ENCODE measurements at places on chromosomes 2 and 18.

DNA sequence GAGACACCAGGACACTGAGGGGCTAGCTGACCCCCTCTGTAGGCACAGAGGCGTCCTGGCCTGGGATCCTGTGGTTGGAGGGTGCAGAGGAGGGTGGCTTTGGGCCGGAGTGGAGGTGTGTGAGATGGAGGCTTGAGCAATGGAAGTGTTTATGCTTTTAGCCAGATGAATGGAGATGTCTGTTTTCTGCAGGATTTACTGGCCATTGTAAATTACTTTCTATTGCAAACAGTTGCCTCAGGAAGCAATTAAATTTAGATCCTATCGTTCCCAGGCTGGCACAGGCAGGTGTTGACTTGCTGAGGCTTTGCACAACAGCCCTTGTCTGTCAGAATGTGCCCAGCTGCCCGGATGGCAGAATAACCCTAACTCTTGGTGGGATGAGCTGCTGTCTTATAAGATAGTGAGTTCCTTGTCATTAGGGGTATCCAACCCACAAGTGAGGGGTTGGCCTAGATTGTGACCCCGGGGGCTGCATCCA, 1.8 kb upstream of the ARID5A start:
- DNase-seq, result no peak

GRCh38 chr2:47888581-47889280, 17.6 kb downstream of the FBXO11 start:
- peak; percentile 37 for DNase-seq

GRCh38 chr2:184597571-184597991, 748 bp upstream of the ZNF804A start:
- peak; percentile 28 for DNase-seq

- no peak for DNase-seq
These were observed 154.8 kb upstream of the APCDD1 start for GRCh38 chr18:10299643-10300042.

- DNase-seq, result no peak
These were observed 127.0 kb downstream of the ST6GAL2 start for GRCh38 chr2:106758901-106759497.

DNA sequence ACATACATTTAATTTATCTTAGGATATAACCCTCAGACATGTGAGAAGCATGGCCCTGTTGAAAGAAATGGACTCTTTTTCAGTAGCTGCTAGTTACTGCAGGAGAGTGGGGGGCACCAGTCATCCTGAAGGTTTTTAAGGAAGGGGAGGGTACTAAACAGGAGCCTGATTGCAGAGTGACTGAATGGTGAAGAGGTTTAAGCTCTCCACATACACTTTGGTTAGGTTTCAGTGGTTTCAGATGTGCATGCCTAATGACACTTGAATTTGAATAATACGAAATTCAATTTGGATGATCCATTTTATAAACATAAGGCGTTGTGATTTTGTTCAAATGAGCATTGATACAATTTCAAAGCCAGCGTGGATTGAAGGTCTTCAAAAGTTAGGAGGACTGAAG, 10.9 kb upstream of the FAM237A start:
- DNase-seq, result no peak

GRCh38 chr2:197838579-197838978, 34.2 kb downstream of the PLCL1 start:
- DNase-seq, result no peak

DNA sequence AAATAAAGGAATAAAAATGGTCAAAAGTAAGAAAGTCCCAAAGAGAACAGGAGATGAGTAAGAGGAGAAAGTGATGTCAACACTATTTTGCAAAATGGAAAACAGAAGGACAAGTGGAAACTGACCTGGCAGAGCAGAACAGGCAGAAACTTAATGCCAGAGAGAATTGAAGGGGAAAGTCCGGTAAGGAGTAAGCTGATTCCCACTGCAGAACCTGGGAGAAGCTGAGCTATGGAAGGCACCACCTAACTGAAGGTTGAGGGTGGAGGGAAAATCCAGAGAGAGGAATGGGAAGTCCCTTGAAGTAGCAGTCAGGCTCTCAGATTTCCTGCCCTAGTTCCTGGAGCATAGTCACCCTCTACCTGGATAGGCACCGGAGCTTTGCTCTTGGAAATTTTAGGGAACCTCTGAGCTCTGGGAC, 59.8 kb downstream of the MOGAT1 start:
- no peak for DNase-seq

GRCh38 chr2:69188182-69188900, 175.4 kb downstream of the ANTXR1 start:
- no peak for DNase-seq

GRCh38 chr2:11761259-11761658, 14.8 kb downstream of the LPIN1 start:
- no peak for DNase-seq

GRCh38 chr2:204541637-204542036, 3.6 kb upstream of the PARD3B start:
- no peak for DNase-seq

- DNase-seq, result no peak
These were observed 49.7 kb downstream of the MTA3 start for GRCh38 chr2:42618116-42618515.

DNA sequence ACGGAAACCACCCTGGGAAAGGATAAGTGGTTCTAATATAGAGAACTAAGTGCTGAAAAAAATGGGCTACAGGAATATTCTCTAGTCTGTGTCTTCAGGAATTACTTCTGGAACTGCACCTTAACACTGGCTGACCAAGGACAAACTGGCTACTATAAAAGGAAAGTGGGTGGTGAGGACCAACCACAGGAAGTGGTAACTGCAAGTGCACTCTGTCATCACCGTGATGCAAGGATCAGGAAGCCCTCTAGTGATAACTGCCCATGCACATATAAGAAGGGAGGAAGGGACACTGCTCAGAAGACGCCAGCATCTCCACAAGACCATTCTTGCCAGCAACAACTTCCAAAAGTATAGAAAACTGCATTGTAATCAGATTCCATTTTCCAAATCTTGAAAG, 424.4 kb upstream of the RGPD4 start:
- no peak for DNase-seq

DNA sequence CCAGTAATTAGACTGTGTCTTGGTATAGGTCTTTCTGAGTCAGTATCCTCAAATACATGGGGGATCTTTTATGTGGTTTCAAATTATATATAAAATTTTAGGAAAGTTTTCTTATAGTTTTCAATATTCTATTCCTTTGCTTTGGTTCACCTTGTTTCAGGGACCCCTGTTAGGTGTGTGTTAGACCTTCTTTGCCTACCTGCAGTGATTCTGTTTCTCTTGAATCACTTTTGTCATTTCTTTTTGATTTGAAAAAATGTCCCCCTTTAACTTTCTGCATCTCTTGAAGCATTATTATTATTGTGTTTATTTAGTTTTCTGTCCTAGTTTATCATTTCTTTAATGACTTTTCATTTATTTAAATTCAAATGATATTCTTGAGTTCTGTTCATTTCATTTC, 98.7 kb downstream of the FHOD3 start:
- DNase-seq, result no peak

- no peak for DNase-seq
These were observed 34.8 kb upstream of the FAM110C start for GRCh38 chr2:80971-81736.

GRCh38 chr2:118121986-118122524, 33.8 kb downstream of the INSIG2 start:
- no peak for DNase-seq

DNA sequence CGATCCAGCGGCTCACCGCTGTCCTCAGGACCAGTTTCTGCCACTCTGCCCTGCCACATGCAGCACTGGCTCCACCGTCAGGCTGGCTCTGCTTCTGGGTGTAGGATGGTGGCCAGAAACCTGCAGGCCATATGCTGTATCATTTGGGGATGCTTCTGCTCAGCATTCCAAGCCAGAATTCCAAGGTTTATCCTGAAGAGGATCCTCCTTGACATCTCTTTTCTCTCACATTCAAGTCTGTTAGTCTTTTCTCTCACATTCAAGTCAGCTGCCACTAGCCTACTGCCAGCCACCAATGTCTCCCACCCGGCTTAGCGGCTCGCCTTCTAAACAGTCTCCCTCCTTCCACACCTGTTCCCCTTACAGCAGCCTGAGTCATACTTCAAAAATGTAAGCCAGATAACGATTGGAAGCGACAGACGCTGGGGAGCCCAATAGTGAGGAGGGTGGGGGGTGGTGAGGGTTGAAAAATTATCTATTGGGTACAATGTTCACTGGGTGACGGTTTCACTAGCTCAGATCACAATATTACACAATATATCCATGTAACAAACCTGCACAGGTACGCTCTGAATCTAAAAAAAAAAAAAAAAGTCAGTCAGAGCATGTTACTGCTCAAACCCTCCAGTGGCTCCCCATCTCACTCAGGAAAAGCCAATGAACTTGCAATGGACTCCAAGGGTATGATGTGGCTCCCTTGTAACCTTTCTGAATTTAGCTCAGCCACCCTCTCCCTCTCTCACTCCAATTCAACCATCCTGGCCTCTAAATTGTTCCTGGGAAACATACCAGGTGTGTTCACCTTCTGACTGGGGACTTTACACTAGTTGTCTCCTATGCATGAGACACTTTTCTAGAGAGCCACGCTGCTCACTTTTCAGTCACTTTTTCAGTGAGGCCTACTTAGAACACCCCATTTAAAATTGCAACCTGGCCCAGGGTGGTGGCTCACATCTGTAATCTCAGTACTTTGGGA, 38.8 kb upstream of the SP3 start:
- DNase-seq, result no peak

DNA sequence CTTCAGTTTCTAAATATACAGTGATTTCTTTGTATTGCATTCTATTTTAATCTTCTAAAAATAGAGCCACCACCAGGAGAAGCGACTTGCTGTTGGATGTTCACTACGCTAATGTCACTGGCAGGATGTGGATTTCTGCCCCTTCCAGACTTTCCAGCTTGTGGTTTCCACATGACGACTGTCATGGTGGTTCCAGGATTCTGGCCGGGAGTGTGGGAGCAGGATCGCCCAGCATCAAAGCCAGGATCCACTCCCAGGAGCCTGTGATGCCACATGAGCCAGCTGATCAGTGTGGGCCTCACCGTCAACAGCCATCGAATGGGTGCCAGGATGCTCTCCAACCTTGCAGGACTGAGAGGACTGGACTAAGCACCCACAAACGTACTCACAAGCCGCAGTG, 148.8 kb downstream of the HDAC4 start:
- no peak for DNase-seq

DNA sequence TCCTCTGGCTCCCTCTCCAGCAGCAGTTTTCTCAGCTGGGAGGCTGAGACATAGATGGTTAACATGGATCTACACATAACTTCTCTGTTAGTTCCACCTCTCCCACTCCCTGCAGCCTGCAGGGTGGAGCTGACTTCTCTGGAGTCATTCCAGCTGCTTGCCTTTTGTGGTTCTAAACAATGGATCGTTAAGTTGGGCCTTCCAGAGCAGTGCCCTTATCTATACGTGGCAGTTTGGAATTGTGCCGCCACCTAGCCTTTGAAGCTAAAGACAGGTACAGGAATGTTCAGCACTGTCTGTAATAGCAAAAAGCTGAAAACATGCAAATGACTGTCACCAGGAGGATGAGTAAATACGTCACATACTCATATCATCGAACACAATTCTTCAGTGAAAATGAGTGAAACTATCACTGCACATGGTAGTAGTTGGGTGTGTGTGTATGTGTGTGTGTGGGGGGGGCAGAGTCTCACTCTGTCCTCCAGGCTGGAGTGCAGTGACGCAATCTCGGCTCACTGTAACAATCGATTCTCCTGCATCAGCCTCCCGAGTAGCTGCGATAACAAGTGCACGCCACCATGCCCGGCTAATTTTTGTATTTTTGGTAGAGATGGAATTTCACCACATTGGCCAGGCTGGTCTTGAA, 50.3 kb downstream of the SH2D6 start:
- no peak for DNase-seq

- DNase-seq, result no peak
These were observed 24.4 kb downstream of the MLPH start for GRCh38 chr2:237511433-237511832.

- no peak for DNase-seq
These were observed 116.4 kb downstream of the MAP3K20 start for GRCh38 chr2:173192071-173192470.

DNA sequence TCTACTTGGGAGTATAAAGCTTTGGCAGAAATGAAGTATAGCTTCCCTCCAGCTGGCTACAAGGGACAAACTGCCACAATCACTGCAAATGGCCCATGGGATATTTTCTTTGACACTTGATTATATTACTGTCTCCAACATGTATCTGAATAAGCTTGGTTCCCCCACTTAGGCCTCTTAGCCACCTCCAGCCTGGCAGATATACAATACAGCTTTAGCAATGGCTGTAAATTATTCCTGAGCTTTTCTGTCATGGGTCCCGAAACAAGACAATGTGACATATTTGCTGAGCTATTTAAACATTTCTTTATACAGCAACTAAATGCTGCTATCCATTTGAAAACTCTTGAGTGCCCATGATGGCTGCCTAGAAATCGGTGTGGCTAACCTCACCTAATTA, 406.2 kb downstream of the SUCLG1 start:
- no peak for DNase-seq

- DNase-seq, result no peak
These were observed 438.9 kb upstream of the SOX11 start for GRCh38 chr2:5253263-5253662.

DNA sequence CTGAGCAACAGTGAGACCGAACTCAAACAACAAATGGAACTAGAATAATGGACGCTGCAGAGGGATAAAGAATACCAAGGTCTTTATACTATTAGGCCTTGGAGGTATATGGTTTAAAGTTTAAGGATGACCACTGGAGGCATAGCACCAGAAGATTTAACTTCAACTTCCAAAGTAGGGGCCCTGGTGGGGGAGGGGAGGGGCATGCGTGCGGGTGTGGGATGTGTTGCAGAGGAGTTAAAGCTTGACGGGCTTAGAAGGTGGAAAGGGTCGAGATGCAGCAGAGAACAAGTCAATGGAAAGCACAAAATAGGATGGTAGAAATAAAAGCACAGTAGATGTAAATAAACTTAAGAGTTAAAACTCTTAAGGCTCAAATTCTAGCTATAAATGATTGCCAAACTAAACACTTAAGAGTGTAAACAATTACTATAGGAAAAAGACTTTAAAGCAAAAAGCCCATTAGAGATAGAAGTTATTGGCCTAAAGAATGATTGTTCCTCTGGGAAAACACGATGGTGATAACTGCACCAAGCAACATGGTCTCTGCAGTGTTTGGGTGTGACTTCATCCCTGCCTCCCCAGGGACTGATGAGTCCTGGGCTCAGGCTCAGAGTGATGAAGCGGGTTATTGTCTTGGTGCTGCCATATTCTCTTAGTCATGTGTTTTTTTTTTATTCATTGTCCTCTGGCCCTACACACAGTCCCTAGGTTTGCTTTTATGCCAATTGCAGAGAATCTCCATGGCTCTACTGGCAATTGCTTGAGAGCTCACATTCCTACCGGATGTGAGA, 13.0 kb downstream of the RRM2 start:
- no peak for DNase-seq

- DNase-seq, result no peak
These were observed 1877.7 kb upstream of the LRRTM1 start for GRCh38 chr2:82182270-82182669.

DNA sequence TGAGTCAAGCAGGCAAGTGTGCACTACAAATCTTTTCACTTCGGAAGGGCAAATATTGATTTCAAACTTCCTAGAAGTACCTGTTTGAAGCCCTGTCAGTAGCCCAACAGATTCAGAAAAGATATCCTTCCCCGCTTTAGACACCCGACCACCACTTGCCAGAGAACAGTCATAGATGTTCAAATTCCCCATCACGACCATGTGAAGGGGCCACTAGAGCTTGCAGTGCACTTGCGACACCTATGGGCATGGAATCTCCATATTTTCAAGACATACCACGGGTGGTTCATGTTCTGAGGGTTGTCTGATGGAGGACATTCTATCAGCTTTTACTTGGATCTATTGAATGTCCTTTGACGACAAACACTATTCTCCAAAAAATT, 23.8 kb downstream of the GNLY start:
- no peak for DNase-seq

- no peak for DNase-seq
These were observed 1651.8 kb downstream of the DPP10 start for GRCh38 chr2:116094196-116094595.
